Spinal cord (tissue), 10 donors: ENCODE measurements at places on chromosomes 13 and 19.

GRCh38 chr19:16814526-16815100 lies 14.6 kb upstream of the SIN3B start:
- DNase-seq = no peak
- H3K36me3 ChIP-seq = no peaks in the 10 kb centered on the region
- H3K4me1 ChIP-seq = no peaks in the 10 kb centered on the region
- no peak overlapping the region for H3K4me3 ChIP-seq
- H3K27ac ChIP-seq = no peak overlapping the region

DNA sequence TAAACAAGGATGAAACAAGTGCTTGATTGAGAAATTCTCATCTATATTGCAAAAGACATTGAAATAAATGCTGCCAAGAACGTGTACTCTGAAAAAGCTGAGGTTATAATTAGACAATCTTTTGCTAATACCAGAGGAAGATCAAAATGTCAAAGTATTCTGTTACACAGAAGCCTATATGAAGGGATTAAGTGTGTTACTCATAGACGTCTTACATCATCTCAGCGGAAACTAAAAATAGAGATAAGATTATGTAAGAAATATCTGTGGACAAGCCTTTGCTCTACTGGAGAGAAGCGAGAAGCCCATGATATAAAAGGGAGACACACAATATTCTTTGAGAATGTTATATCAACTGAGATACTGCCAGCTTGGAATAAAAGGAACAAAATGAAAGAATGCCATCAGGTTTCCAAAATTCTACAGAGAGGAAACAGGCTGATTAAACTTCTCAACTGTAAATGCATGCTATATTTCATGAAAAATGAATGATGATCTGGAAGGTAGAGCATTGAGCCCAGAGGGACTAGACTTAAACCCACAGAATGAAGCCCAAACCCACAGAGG lies 699.0 kb downstream of the GPC5 start:
- no peaks in the 10 kb centered on the region for H3K36me3 ChIP-seq
- H3K4me1 ChIP-seq = no peaks in the 10 kb centered on the region
- no peak for DNase-seq
- H3K27me3 ChIP-seq = no peaks in the 10 kb centered on the region

GRCh38 chr19:30109565-30109964 lies 167.5 kb downstream of the URI1 start:
- no peaks in the 10 kb centered on the region for H3K36me3 ChIP-seq
- no peak for DNase-seq
- no peak overlapping the region for H3K4me3 ChIP-seq

- DNase-seq = no peak
- H3K4me3 ChIP-seq = no peak overlapping the region
- no peaks in the 10 kb centered on the region for H3K4me1 ChIP-seq
- H3K27ac ChIP-seq = no peak overlapping the region
- H3K36me3 ChIP-seq = peaks cover 22% of the 10 kb centered on the region
- no peaks in the 10 kb centered on the region for H3K27me3 ChIP-seq
These were observed 62.0 kb downstream of the PARP4 start for GRCh38 chr13:24450530-24450929.

- no peak for DNase-seq
- H3K4me1 ChIP-seq = peaks cover 12% of the 10 kb centered on the region
- H3K27ac ChIP-seq = no peak overlapping the region
- no peak overlapping the region for H3K4me3 ChIP-seq
These were observed 3.0 kb downstream of the ANKRD10 start for GRCh38 chr13:110911880-110912279.

DNA sequence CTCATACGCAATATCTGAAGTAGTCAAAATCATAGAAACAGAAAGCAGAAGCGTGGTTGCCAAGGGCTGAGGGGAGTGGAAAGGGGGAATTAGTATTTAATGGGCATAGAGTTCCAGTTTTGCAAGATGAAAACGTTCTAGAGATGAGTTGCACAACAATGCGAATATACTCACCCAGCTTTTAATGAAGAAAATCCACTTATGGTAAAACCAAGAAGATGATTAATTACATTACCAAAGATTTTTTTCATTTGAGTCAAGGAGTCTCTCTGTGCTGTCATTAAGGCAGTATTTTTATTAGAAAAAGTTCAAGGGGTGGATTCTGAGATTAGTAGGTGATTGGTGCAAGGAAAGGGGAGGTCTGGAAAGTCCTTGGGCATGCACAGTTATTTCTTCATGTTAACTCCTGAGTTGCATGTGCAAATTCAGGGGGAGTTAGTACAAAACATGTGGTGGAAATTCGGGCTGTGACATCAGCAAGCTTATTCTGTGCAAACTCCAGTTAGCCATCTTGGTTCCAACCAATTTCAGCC lies 6.9 kb upstream of the CBY2 start:
- H3K4me3 ChIP-seq = no peak overlapping the region
- H3K4me1 ChIP-seq = no peaks in the 10 kb centered on the region
- H3K27ac ChIP-seq = no peak overlapping the region
- no peaks in the 10 kb centered on the region for H3K27me3 ChIP-seq

- no peaks in the 10 kb centered on the region for H3K27me3 ChIP-seq
- DNase-seq = no peak
- no peak overlapping the region for H3K4me3 ChIP-seq
- H3K4me1 ChIP-seq = peaks cover 54% of the 10 kb centered on the region
- H3K36me3 ChIP-seq = peaks cover 67% of the 10 kb centered on the region
- no peak overlapping the region for H3K27ac ChIP-seq
These were observed 45.8 kb downstream of the GAS6 start for GRCh38 chr13:113817860-113818691.

GRCh38 chr19:43672061-43672679 lies 2.2 kb upstream of the PLAUR start:
- H3K27me3 ChIP-seq = peaks cover 11% of the 10 kb centered on the region
- DNase-seq = no peak
- H3K4me1 ChIP-seq = peaks cover 34% of the 10 kb centered on the region
- H3K36me3 ChIP-seq = no peaks in the 10 kb centered on the region
